Left hindlimb (tissue), 1 donor: ENCODE measurements at places on chromosomes 5 and 9.

DNA sequence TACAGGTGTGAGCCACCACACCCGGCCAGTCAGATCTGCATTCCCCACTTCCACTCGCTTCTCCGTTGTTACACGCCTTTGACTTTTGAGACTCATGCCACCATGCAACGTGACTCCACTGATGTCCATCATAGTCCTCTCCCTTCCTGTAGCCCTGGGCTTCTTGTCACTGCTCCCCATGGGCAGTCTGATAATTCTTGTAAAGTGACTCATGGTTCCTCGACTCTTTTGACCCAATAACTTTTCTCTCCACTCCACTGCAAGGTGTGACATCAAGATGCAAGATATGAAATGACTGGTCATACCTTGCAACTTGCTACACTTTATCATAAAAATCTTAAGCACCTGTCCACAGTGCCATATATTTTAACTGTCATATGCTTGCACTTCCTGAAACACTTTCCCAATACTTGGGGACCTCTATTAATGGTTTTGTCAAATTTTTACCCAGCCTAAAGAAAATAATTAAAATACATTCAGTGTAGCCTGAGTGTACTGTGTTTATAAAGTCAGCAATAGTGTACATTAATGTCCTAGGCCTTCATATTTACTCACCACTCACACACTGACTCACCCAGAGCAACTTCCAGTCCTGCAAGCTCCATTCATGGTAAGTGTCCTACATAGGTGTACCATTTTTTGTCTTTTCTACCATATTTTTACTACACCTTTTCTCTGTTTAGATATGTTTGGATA is 18.6 kb upstream of the ANKRD18A start:
- no peak for DNase-seq

GRCh38 chr9:122265149-122265915 is 650 bp downstream of the MRRF start:
- DNase-seq: no peak

DNA sequence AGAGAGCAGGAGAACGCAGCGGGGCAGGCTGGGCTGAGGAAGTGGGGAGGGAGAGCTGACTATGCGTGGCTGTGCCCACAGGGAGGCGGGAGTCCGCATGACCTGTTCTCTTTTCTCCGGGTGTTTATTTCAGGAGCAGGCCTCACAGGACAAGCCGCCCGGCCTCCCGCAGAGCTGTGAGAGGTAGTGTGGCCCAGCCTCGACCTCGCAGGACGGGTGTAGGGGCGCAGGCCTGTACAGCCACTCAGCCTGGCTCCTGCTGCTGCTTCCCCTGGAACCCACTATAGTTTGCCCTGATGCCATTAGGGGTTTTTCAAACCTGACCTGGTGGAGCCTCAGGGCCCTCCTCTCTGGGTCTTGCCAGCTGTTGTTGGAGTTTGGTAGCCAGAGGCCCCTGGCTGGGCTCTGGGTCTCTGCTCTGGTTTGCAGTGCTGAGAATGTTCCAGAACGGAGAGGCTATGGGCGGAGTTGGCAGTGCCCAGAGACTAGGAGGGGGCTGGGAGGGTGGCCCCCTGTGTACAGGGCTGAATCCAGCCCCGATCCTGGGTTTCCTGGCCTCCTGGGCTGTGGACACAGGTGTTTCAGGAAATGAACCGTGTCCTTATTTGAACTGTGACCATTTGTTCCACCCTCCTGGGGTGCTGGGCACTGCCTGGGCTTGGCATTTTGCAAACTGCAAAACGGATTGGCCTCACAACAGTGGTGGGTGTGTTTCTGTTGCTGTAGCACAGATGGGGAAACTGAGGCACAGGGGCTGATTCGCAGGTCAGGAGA is 78.8 kb downstream of the WNK2 start:
- DNase-seq: no peak

- DNase-seq: peak; percentile 84
These were observed 1084.4 kb upstream of the WWC1 start for GRCh38 chr5:167207081-167207480.

- DNase-seq: no peak
These were observed 334.0 kb downstream of the NFIB start for GRCh38 chr9:13979941-13980318.
